ENCODE measurements at places on chromosomes 11 and 22. TPM values are rescaled to one million over a fixed set of nuclear protein-coding genes. Genes with fewer than 3 reads are reported as not detected.

- H3K4me3 ChIP-seq, result no peak overlapping the region
- peak overlapping the region; percentile 47 for H3K27ac ChIP-seq
- H3K4me1 ChIP-seq, result peaks cover 25% of the 10 kb centered on the region
Measured at GRCh38 chr11:83007909-83008580, 63.7 kb downstream of the RAB30 start.

DNA sequence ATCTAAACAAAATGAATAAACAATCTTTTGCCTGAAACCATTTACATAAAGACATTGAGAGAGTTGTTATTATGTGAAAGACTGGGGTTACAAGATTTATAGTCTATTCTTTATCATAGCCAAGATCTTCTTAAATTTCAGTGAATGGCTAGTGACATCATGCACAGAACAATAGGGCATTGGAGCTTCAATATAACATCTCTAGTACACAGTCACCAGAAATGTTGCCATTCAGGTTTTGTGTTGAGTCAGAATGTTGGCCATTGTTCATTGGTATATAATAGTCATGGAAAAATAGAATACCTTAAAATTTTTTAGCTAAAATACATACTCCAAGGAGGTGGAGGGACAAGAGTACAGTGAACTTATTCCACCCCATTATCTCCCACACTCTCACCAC, 44.3 kb downstream of the SLC5A12 start:
- no peaks in the 10 kb centered on the region for H3K36me3 ChIP-seq
- no peaks in the 10 kb centered on the region for H3K4me1 ChIP-seq
- no peak for DNase-seq
- H3K27me3 ChIP-seq, result no peaks in the 10 kb centered on the region

GRCh38 chr22:32932176-32932575, 126.0 kb downstream of the SYN3 start:
- DNase-seq, result no peak
- no peaks in the 10 kb centered on the region for H3K4me1 ChIP-seq
- no peak overlapping the region for H3K27ac ChIP-seq

GRCh38 chr11:40445391-40445790, 1014.1 kb downstream of the LRRC4C start:
- no peaks in the 10 kb centered on the region for H3K4me1 ChIP-seq
- no peak for DNase-seq
- H3K27me3 ChIP-seq, result no peaks in the 10 kb centered on the region
- no peaks in the 10 kb centered on the region for H3K36me3 ChIP-seq
- H3K27ac ChIP-seq, result no peak overlapping the region
- H3K4me3 ChIP-seq, result no peak overlapping the region

DNA sequence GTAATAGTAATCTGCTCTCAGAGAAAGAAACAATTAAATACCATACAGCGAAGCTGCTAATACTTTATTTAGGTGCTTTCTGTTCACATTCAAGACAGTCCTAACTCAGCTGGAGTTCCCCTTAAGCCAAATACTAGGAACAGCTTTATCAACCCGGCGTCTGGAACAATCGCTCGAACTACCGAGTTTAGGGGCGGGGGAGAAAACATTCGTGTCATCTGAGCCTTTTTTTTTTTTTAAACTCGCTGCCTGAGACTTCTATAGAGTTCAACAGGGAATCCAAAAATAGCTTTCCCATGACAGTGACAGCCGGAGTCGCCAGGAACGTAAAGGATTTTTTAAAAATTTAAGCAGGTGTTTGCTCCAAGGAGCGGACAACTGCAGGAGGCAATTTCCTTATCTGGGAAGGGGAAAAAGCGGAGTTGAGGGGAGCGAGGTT, 852 bp downstream of the TRAF6 start:
- DNase-seq, result peak; percentile 69
- H3K36me3 ChIP-seq, result no peaks in the 10 kb centered on the region
- H3K4me1 ChIP-seq, result peaks cover 36% of the 10 kb centered on the region
- peak overlapping the region; percentile 90 for H3K4me3 ChIP-seq
- no peaks in the 10 kb centered on the region for H3K27me3 ChIP-seq

DNA sequence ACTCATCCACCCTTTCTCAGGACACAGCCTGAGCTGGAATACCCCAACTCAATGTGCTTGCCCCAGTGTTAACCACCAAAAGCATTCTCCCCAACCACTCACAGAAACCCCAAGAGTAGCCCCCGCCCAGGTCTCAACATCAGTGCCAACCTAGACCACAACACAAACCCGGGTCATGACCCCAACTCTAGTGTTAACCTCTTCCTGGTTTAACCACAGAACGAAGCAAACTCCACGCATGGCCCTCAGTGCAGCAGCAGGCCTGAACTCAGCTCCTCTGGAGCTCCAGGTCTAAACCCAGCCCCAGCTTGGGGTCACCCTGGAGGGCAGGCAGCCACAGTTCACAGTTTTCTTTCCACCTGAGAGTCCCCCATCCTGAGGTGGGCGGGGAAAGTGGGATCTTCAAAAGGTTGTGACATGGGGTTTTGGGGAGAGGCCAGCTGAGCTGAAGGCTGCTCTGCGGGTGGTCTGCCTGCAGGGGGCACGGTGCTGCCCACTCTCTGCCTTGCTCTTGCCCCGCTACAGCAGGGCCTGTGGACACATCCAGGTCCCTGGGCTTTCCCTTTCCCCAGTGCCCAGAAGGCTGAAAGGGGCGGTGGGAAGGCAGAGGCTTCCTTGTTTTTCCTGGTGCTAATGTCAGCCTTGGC, 37.9 kb downstream of the NECTIN1 start:
- DNase-seq, result no peak
- H3K4me1 ChIP-seq, result peaks cover 39% of the 10 kb centered on the region
- H3K36me3 ChIP-seq, result no peaks in the 10 kb centered on the region
- no peaks in the 10 kb centered on the region for H3K27me3 ChIP-seq
- H3K27ac ChIP-seq, result no peak overlapping the region

DNA sequence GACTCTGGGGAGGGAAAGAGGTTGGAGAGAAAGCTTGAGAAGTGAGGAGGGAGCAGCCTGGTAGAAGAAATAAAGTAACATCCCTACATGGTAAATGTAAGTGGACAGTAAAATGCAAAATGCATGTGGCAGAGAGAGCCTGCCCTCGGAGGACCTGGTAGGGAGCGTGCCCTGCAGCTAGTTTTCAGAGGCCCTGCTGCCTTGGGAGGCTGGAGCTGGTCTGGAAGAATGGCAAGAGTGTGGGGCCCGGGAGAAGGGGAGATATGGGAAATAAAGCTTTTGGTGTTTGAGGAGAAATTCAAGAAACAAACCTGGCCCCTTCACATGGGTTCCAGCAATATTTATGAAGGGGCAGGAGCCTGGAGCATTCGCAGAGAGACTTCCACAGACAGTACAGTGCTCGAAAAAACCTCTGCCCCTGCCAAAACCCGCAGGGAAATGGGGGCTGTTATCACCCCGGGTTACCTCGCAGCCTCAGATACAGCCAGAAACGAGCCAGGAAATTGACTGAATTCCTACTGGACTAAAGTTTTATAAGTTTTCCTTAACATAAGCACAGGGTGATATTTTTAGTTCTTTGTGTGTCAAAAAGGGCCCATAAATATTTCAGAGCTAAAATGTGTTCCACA, 363.0 kb downstream of the TENM4 start:
- H3K27me3 ChIP-seq, result no peaks in the 10 kb centered on the region
- H3K27ac ChIP-seq, result no peak overlapping the region
- DNase-seq, result no peak
- H3K36me3 ChIP-seq, result no peaks in the 10 kb centered on the region
- H3K4me3 ChIP-seq, result no peak overlapping the region
- no peaks in the 10 kb centered on the region for H3K4me1 ChIP-seq

DNA sequence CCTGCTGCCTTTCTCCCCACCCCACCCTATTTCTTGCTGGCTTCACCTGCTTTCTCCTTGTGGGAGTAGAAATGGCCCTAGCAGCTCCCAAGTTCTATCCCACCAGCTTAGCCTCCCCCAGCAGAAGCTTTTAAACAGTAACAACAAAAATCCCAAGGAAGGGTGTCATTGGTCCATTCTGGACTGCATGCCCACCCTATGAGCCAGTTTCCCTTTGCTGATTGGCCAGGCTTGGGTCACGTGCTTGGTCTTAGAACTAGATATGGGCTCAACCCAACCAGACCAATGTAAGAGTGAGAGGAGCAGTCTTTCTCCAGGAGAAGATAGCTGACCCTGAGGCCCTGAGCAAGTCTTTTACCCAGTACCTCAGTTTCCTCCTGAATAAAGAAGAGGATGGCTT, 2.3 kb downstream of the MTFP1 start:
- no peaks in the 10 kb centered on the region for H3K27me3 ChIP-seq
- no peak for DNase-seq
- no peak overlapping the region for H3K4me3 ChIP-seq
- H3K27ac ChIP-seq, result no peak overlapping the region

- H3K27ac ChIP-seq, result no peak overlapping the region
- DNase-seq, result no peak
- no peaks in the 10 kb centered on the region for H3K36me3 ChIP-seq
Measured at GRCh38 chr11:5348551-5349194, 2.6 kb upstream of the OR51B6 start.

- H3K4me3 ChIP-seq, result no peak overlapping the region
- H3K27ac ChIP-seq, result no peak overlapping the region
- peaks cover 32% of the 10 kb centered on the region for H3K27me3 ChIP-seq
- no peak for DNase-seq
Measured at GRCh38 chr11:76159303-76159937, 46.9 kb downstream of the WNT11 start.

DNA sequence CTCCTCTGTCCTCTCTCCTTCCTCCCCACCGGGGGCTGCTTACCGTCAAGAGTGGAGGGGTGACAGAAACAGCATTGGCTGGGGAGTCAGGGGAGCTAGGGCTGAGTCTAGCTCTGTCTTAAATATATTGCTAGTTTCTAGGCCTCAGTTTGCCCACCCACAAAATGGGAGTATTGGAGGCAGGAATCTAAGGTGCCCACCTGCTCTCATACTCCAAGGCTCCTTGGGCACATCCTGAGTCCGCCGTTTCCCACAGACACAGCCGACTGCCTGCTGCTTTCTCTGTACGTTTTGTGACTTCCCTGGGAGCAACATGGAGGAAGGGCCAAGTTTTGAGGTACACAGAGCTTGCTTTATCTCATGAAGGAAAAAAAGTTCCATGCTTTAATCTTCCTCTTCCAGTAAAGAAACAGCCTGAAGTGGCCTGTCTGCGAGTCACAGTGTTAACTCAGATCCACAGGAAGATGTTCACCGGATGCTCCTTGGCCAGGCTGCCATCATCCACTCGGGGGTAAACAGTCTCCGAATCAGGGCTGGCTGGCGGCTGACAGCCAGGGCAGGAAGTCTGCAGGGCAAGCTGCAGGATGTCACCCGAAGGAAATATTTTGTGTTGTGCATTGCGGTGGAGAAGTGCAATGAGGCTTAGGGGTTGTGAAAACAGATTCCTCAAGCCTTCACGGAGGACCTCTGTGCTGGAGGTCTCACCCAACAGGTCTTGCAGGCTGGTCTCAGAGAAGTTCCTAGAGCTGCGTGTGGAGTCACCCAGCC, 11.0 kb upstream of the CERK start:
- no peak for DNase-seq
- H3K36me3 ChIP-seq, result no peaks in the 10 kb centered on the region
- peak overlapping the region; percentile 73 for H3K27ac ChIP-seq
- H3K27me3 ChIP-seq, result no peaks in the 10 kb centered on the region
- peaks cover 63% of the 10 kb centered on the region for H3K4me1 ChIP-seq

DNA sequence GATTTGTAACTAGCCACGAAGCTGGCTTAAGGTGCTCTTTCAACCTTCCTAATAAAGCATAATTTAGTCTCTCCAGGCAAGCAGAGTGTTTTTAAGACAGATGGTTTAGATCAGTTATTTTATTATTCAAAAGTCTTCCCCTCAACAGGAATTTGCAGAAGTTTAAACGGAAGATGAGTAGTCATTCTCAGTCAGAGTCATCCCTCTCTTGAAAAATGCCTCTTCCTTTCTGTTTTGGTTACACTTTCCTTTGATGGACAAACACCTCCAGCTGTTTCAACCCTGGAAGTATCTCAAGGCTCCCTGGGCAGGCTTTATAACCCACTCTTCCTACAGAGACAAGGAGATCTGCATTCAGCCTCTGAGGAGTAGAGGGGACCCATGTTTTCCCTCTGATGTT, 60.3 kb upstream of the POU2AF2 start:
- H3K27me3 ChIP-seq, result no peaks in the 10 kb centered on the region
- no peaks in the 10 kb centered on the region for H3K36me3 ChIP-seq
- no peak for DNase-seq
- no peak overlapping the region for H3K4me3 ChIP-seq

GRCh38 chr11:124900464-124900863, 2.8 kb upstream of the ROBO4 start:
- peak overlapping the region; percentile 27 for H3K27ac ChIP-seq
- H3K27me3 ChIP-seq, result no peaks in the 10 kb centered on the region
- no peak overlapping the region for H3K4me3 ChIP-seq
- peaks cover 4% of the 10 kb centered on the region for H3K4me1 ChIP-seq

DNA sequence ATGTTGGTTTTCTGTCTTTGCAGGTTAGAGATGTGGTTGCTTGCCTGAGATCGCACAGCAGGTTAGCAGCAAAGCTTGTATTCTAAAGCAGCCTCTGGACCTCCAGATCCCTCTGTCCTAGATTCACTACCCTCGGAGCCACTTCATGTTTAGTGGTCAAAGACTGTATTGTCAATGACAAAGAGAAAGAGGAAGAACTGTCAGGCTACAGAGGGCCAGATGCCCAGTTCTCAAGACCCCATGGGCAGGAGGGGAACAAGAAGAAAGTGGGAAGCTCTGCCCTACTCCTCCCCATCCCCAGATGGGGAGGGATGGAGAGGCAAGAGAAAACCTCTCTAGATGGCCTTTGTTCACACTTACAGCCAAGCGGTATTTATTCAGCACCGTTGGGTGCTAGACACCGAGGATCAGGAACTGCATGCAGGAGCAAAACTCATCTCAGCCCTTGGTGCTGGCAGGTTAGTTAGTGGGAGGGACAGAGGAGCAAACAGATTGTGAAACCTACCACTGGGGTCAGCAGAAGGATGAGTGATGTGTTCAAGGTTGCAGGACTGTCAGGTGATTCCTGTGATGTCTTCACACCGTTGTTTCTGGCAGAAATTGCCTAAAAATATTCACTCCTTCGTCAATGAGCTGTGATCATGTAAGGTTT, 38.3 kb upstream of the PTPRJ start:
- H3K4me3 ChIP-seq, result no peak overlapping the region
- no peaks in the 10 kb centered on the region for H3K36me3 ChIP-seq
- H3K4me1 ChIP-seq, result no peaks in the 10 kb centered on the region

Gene MMP1
- 13.4 TPM for total RNA-seq

Gene SLC3A2
- total RNA-seq, result 165 TPM

Gene APOL3
- 15.6 TPM for total RNA-seq

Gene SYNGR1
- total RNA-seq, result 5.5 TPM

Gene HDAC10
- total RNA-seq, result 42.2 TPM

All from stomach (tissue), 19 donors.